ENCODE measurements at places on chromosomes 5 and 9.

DNA sequence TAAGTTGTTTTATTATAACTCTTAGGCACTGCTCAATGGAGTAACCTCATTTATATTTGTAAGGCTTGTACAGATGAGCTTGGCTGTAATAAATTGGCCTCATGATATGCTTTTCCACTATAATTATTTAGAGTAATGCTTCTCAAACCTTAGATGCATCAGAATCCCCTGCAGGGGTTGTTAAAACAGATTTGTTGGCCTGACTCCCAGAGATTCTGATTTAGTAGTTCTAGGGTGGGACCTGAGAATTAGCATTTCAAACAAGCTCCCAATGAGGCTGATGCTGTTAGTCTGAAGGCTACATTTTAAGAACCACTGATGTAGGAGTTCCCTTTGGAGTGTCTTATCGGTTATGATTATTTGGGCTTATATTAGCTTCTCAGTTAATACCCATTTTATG is 38.2 kb upstream of the ARSB start:
- DNase-seq, result no peak

DNA sequence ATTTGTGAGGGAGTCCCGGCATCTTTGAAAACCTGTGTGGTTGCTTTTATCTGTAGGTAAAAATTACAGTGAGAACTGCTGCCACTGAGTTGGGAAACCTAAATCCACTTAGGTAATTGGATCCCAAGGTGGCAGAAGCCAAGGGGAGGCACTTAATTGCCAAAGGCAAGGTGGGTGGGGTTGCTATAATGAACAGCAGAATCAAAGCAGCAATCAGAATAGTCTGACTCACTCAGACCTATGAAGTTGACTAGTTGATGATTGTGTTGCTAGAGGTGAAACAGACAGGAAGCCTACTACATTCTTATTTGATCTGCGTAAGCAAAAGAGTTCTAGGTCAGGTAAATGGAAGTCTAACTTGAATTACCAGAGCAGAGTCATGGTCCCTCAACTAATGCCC is 17.3 kb upstream of the BICD2 start:
- no peak for DNase-seq

- DNase-seq, result no peak
Measured at GRCh38 chr5:2657151-2657550, 94.3 kb downstream of the IRX2 start.

- no peak for DNase-seq
Measured at GRCh38 chr5:61689153-61689846, 357.2 kb downstream of the ZSWIM6 start.

DNA sequence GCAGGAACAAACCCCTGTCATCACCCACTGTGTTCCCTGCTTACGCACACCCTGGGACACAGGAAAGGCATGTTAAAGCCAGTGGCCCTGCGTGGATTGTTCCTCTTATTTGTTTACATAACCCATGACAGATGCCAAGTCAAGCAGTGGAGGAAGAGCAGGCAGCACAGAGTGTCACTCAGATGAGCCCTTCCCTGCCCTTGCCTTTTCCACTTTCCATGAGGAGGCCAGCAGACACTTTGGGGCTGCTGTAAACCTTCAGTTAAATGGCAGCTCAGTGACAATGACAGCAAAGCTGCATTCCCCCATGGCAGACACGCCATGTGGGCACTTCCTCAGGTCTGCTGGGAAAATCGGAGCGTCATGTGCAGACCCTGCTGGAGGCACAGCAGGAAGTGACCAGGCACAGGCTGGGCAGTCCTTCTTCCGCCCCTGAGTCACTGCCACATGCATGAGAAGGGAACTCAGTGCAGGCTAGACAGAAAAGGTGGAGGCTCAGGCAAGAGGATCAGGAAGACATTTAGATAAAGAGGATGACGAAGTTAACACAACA is 216.8 kb upstream of the PIK3R1 start:
- DNase-seq, result no peak

DNA sequence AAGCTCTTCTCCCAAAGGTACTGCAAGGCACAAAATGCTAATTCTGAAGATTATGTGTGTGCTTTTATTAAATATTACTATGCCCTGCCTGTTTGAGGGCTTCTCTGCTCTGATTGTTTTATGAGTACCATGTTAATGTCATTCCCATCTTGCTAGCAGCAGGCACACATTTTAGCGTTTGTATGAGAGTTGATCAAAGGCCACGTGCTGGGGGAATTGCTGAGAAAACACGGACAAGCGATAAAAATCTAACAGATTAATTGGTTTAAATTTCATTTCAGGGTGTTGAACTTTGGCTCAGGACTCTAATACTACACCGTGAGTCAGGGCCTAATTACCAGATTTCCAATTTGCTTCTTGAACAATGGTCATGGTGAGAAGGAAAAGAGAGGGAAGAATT is 298.4 kb downstream of the EBF1 start:
- no peak for DNase-seq

- DNase-seq, result peak; percentile 76
Measured at GRCh38 chr9:137449931-137450538, 8.9 kb upstream of the ENTPD8 start.

DNA sequence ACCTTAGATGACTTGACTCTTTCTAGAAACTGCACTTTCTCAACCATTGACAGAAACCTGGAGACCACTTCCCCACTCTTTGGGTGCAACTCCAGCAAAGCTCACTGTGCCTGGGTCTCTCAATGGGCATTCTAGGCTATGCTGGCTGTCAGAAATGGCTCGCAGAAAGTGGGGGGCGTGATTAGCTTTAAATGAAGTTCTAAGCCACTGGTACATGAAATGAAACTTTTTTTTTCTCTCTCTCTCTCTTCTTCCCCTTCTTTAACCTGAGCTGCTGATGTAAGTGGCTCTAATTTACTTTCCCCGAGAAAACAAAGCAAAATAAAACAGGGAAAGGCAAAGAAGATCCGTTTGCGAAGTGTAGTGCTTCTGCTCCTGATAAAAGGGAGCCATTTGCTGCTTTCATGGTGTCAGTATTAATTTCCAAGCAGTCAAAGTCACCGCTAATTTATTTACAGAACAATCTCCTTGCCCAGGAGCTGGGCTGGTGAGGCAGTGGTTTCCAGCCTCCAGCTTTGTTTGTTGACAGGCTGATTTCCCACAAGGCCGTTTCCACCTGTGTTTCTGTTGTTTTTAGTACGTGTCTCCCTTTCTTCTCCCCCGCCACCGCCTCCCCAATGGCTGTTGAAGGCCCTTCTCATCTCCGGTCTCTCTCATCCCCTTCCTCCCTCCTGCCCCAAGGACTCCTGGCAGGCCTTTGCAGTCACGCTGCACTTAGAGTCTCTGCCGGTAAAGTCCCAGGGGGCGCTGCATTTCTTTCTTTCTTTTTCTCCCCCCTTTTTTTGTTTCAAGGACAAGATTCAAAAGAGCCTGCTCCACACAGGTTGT is 422.9 kb downstream of the EBF1 start:
- DNase-seq, result no peak

DNA sequence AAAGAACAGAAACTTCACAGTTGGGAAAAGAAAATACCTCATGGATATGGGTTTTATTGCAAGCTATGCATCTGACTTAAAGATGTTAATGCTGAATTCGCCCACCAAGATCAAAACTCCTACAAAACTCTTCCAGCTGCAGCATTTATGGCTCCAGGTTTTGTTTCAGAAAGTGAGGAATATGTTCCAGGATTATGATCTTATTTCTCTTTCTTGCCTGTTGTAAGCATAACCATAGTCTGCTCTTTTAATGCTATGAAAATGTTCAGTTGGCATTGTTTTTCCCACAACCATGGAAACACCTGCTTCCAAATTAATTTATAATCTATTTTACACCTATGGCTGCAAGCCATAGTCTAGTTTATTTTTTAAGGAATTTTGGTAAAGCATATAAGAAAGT is 34.9 kb upstream of the FST start:
- no peak for DNase-seq

- no peak for DNase-seq
Measured at GRCh38 chr5:5649641-5650040, 227.2 kb downstream of the ICE1 start.

GRCh38 chr9:76709020-76709419 is 55.2 kb upstream of the PCA3 start:
- DNase-seq, result no peak

- DNase-seq, result no peak
Measured at GRCh38 chr9:137198902-137199283, 1.6 kb downstream of the TPRN start.

GRCh38 chr5:148311484-148311883 is 739 bp upstream of the SPINK7 start:
- DNase-seq, result no peak

- no peak for DNase-seq
Measured at GRCh38 chr5:59285300-59286016, 608.1 kb downstream of the PDE4D start.

DNA sequence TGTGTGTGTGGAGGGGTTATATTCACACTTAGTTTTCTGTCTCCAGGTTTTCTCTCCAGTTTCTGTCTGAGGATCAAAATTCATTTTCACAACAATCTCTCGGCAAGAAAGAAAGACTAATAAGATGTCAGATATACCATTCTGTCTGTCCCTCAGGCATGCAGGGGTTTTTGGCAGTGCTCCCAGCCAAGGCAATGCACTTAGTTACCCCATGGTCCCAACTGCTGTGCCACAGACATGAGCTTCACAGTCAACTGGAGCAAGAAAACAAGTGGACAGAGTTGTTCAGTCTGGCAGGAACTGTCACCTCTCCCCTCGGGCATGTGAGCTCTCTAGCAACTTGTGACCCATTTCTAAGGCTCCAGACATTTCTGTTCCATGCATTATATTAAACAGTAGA is 101.7 kb upstream of the LHFPL2 start:
- no peak for DNase-seq

- DNase-seq, result peak; percentile 67
Measured at GRCh38 chr9:89410641-89411350, 87.1 kb downstream of the SEMA4D start.
